Activated CD4-positive, alpha-beta T cell treated with anti-CD3 and anti-CD28 coated beads, Interleukin-2, amount 50 U/mL, for 1 hour (primary cell): ENCODE measurements at places on chromosomes 3 and 15.

- DNase-seq, result no peak
Measured at GRCh38 chr15:63057468-63058345, 15.2 kb downstream of the TPM1 start.

GRCh38 chr3:101381809-101382208, 61.4 kb upstream of the IMPG2 start:
- no peak for DNase-seq

GRCh38 chr3:187051724-187052366, 87.5 kb downstream of the RPL39L start:
- no peak for DNase-seq

GRCh38 chr15:74129586-74130154, 716 bp upstream of the ISLR2 start:
- no peak for DNase-seq

GRCh38 chr3:127031845-127032244, 48.9 kb downstream of the PLXNA1 start:
- no peak for DNase-seq

DNA sequence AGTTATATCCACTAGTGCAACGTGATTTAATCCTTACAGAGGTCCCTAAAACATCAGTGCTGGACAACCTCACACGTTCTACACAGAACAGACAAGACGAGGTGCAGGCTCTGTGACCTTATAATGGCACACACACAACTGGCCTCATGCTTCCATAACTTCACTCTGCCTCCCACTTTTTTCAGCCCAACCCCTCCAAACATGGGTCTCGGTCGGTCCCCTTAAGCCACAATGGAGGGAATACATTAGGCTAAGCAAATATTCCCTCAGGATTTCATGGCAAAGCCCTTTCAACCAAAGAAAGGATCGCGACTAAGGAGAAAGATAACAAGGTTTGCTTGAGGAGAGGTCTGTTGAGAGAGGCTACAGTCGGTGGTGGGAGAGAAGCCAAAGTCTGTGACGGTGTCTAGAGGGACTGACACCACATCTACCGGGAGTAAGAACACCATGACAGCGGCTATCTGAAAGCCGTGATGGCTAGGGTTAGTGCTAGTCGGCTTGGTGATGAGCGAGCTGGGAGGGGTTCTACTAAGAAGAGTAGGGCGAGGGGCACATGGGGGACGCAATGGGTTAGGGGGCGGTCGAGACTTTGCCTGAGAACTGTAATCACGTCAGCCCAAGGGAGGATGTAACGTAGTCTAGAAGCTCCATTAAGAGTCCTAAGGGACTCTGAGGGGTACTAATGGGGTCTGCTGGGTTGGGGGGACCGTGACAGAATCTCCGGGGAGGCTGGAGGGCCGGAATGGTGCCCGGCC, 1.0 kb downstream of the MYO9A start:
- DNase-seq, result peak; percentile 14

DNA sequence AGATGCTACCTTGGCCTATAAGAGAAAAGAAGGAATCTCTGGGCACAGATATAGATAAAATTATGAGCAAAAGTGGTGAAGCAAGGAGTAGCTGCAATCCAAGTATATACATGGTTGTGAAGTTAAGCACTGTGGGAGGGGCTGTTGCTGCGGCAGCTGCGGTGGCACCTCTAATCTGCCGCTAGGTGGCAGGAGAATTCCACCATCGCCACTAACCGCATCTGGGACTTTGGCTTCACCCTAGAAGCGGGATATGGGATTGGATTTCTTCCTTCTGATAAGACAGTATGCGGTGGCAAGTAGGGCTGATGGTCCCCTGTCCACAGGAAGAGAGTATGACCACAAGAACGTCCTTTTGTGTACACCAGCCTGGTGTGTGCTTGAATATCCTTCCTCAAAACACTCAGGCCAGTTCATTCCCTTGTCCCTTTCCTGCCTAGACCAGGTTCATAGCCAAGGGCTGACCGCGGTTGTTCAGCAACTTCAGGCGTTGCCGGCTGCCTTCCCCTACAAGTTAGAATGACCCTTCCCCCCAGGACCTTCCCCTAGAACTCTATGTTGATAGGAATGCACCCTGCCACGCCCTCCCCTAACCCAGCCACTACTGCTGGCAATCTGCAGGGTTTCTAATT, 5.1 kb downstream of the MAGEL2 start:
- DNase-seq, result no peak

- DNase-seq, result peak; percentile 60
Measured at GRCh38 chr3:53046171-53047170, 598 bp upstream of the SFMBT1 start.

DNA sequence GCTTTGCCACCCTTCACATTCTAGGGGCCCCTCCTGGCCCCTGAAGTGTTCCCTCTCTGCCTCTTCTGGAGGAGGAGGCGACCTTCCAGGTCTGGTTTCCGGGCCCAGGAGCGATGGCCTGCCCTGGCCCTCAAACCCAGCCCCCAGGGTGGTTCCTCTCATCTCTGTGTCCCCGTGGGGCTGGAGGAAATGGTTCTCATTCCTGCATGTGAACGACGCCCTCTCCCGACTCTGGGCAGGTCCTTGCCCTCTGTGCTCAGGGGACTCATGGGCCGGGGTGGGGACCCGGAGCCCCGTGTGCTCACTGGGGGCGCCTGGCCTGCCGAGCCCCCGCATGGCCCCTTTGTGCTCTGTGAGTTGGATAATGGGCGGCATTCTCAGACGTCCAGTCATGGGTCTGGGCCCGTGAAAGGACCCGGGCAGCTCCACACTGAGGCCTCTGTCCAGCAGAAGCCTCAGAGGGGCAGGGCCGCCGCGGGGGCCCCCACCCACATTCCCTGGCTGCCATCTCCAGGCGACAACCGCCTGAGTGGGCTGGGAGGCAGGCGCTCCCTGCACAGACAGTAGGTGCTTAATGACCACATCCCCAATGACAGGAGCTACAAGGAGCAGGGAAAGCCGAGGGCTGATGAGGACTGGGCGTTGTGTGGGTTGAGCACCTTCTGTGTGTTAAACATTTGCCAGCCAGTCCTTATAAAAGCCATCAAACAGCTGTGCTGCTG, 5.5 kb upstream of the PLXND1 start:
- DNase-seq, result no peak

- DNase-seq, result no peak
Measured at GRCh38 chr3:150462108-150462507, 54.0 kb downstream of the TSC22D2 start.

DNA sequence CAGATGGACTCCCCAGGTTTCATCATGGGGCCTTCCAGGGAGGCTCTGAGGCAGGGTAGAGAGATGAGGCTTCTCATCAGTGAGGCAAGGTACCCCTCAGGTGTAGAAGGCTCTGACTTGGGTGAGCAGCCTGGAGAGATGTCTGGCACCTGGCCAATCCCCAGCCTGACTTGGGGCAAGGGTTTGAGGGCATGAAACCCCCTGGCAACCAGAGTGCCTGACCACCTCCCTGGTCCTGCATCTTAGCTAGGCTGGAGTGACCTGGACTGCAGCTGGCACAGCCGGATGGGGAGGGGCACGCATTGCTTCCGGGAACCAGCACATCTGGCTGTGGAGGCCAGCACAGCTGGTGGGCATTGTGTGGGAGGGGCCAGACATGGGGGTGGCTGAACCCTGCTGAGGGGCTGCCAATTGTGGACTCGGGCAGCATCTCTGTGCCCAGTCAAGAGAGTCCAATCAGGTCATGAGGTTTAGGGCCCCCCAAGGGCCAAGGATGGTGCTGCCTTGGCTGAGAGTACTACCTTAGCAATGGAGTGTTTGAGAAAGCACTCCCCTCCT, 1.9 kb downstream of the ZBTB47 start:
- DNase-seq, result no peak

DNA sequence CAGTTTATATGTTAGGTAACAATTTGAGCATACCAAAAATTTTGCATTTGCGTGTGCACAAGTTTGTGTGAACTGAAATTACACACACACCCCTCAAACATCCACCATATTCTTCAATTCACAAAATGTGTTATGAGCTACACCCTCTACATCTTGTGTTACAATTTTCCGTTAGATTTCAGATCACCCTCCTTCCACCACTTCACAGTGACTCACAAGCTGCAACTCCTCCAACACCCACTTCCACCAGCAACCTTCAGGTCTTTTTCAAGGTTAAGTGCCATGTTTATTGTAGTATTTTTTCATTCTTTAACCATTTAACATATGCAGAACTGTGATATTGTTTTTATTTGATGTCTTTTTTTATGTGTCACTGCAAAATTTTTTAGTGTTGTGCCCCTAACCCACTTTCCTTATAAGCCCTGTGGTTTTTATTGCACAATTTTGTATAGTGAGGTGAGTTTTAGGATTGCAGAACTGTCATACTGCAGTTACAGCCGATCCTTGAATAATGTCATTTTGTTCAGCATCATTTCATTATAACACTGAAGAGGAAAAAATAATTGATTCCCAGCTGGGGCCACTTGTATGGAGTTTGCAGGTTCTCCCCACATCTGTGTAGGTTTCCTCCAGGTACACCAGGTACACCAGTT, 148.9 kb downstream of the PLCL2 start:
- DNase-seq, result no peak

GRCh38 chr3:65094723-65095122, 406.9 kb upstream of the ADAMTS9 start:
- DNase-seq, result no peak

GRCh38 chr3:79843180-79843579, 75.4 kb upstream of the ROBO1 start:
- no peak for DNase-seq

DNA sequence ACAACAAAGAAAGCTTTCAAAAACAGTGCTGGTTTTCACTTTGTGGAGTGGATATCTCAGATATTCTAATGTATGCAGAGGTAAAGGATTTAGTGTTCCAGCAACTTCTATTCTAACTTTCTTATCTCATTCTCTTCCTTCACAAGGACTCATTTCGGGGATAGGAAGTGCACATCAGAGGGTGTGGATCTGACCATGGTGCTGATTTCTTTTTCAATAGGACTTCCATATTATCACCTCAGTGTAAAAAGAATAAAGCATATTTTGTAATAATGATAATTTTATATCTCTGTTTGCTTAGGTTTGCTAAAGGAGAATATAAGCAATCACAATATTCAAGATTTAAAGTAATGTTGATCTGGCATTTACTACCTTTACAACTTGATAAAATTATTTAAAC, 12.5 kb upstream of the CADM2 start:
- no peak for DNase-seq

DNA sequence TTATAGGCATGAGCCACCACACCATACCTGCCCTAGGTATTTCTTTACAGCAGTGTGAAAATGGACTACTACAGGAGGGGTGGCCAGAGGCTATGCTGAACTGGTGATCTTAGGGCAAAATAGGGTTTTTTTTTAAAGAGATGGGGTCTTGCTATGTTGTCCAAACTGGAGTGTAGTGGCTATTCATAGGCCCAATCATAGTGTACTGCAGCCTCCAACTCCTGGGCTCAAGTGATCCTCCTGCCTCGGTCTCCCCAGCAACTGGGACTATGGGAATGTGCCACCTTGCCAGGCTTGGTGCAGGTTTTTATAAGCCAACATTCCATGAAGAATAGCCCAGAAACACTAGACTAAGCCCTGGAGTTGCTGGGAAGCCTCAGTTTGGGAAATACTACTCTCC, 28.6 kb upstream of the TSC22D2 start:
- DNase-seq, result no peak

- no peak for DNase-seq
Measured at GRCh38 chr3:17144665-17144993, 259.9 kb downstream of the PLCL2 start.

- DNase-seq, result peak; percentile 6
Measured at GRCh38 chr3:54427941-54428871, 305.9 kb downstream of the CACNA2D3 start.

DNA sequence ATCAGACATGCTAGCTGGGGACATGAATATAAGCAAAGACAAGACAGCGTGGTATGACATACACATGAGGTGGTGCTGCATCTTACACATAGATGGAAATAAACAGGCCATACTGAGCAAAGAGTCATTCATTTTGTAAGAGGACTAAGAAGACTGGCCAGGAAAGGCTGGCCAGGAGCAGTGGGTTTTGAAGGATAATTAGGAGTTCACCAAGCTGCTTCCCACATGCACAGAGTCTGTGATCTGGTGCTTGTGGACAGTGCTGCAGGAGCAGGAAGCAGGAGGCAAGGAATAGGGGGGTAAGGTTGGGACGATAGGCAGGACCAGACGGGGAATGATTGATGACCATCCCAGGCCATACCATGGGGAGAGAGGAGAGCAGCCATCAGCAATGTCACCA, 41.5 kb downstream of the ST8SIA2 start:
- DNase-seq, result no peak

DNA sequence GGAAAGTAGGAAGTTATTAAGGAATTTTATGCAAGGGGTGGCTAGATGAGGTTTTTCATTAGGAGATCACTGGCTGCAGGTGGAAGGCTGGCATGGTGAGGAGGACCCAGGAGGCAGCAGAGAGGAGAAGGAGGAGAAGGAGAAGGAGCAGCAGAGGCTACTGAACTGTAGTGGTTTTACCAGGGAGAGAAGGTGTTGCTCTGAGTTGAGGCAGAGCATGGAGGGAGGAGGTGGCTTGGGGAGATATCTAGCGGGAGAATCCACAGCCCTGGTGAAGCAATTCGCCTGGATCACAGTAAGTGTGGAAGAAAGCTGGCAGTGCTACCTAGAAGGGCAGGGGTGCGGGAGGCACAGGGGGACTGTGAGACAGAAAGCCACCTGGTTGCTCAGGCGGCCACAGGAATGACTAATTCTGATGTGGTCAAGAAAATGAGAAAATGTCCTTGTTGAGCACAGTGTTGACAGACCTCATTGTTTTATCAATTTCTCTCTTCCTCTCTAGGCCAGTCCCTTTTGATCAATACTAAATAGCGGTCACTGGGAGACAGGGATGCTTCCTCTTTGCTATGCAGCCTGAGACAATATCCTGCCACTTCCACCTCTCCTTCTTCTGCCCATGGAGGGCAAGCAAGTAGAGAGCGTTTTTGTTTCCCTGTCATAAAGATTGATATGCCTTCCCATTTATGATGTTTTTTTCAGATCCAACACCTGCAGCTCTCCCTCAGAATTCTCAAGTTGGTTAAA, 94.6 kb downstream of the EEFSEC start:
- DNase-seq, result no peak

DNA sequence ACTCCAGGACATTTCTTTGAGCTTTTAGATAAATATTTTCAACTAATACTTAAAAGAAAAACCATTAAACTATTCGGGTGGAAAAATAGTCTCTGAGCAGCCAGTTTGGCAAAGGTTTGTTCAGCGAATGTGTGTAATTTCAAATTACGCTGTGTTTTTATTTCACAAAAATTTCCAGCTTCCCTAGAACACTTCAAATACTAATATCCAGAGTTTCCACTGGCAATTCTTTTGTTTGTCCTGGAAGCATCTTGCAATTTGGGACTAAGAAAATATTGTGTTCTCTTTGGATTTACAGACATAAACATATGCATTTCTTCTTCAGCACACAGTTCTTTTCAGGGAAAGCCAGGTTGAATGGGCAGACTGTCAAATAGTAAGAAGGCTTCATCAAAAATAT, 61.9 kb downstream of the MDFIC2 start:
- no peak for DNase-seq

DNA sequence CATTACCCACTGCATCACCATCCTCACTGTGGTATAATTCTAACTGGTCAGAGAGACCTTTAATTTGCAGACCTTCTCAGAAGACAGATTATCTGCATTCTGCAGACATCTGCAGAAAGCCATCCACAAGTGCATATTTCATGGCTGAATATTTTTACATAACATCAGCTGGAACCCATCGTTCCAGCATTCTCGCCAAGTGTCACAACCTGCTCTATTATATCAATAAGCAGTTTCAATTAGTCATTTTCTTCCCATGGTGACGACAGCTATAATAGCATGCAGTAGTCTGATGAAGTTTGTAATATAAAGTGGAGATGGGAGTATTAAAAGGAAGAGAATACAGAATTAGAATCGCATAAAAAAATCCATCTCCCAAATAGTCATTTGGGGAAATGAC, 334.7 kb downstream of the FHIT start:
- DNase-seq, result no peak
